Urothelium cell line (cell line): ENCODE measurements at places on chromosomes 1 and 21.

- no peak for DNase-seq
These were observed 8.0 kb downstream of the RIIAD1 start for GRCh38 chr1:151729157-151729965.

DNA sequence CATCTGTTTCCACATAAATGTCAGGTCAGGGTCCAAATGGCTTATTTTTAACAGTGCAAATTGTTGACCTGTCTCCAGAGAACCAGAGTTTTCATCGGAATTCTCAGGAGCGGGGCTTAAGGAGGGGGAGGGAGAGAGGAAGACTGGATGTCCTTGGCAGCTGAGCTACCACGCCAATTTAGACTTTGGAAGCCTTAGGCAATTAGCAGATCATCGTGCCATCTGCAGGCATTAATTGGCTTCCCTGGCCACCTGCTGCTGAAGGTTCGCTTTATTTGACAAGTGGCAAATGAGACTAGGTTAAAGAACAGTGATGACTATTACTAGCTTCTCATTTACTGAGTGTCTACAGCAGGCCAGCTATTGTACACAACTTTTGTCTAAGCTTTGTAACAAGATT is 43.7 kb downstream of the HLX start:
- DNase-seq = no peak

DNA sequence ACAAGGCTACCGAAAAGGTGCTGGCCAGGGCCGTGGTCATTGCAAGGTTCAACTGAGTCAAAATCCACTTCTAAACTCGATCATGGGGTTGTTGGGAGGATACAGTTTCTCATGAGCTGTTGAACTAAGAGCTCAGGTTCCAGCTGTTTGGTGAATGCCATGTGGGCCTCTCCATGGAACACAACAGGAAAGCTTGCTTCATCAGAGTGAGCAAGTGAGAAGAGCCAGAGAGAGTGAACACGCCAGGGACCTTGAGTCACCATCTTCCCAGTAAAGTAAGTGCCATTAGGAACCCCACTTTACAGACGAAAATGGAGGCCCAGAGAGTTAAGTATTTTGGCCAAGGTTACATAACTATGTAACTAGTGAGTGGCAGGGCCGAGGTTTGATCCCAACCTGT is 475.1 kb upstream of the VAMP3 start:
- no peak for DNase-seq

DNA sequence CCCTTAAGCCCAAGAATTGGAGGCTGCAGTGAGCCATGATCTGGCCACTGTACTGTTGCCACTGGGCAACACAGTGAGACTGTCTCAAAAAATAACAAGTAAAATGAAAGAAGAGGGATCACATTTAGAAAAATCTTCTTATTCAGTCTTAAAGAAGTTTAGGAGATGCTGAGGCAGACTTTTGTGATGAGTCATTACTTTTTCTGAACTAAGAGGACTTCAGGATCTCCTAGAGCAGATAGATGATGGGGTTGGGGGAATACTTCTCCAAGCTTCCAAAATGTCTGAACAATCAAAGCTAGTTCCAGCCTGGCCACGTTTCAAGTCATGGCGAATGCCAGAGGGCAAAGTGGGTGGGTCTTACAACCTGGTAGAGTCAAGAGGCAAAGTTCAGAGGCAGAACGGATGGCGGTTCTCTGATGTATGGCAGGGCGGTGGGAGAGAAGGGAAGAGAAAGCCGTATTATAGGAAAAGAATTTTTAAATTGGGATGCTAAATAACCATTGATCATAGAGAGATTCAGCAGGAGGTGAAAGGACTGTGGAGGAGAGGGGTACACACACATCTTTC is 2.1 kb upstream of the CIART start:
- DNase-seq = no peak

DNA sequence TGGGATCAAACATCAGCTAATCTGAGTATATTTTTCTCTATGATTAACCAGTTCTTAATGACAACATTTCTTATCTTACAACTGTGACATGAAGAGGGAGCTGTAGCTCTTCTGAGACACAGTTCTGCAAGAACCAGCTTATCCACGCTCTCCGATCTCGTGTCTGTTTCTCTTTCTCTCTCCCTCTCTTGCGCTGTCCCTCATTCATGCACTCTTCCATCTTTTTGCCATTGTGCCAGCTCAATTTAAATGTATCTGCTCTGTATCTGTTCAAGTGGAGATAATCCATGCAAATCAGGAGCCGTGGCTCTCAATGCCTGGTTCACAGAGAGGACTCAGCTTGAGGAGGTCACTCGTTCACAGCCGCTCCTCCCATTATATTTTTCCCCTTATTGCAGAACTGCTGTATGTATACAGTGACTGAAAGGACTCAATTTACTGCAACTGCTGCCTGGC is 494.7 kb upstream of the ADGRL2 start:
- no peak for DNase-seq

GRCh38 chr1:178055779-178056471 is 38.0 kb upstream of the RASAL2 start:
- DNase-seq = no peak

GRCh38 chr1:58249737-58250586 is 296.6 kb downstream of the OMA1 start:
- DNase-seq = peak; percentile 72
